ENCODE measurements at places on chromosomes 6 and 20. TPM values are rescaled to one million over a fixed set of nuclear protein-coding genes. Genes with fewer than 3 reads are reported as not detected.
A peak's percentile ranks its signal among the peaks of the same experiment; 100 is the strongest.

- DNase-seq: peak; percentile 96
Measured at GRCh38 chr6:13614926-13615791, at the start of gene NOL7. Gene NOL7 (plus strand): TSS chr6:13615335. CDS start chr6:13615359, 24 bp downstream.

DNA sequence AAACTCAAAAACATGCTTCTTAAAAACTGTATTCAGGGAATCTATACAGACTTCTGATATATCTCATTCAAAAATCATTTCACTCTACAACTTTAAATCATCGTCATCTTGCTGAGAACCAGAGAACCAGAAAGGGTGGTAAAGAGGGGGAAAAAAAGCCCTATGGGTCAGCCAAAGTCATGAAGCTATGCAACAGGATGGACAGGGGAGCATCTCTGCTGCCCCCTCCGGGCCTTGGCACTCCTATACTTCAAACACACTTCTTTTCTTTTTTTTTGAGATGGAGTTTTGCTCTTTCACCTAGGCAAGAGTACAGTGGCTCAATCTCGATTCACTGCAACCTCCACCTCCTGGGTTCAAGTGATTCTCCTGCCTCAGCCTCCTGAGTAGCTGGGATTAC lies 73.5 kb upstream of the NFATC2 start:
- DNase-seq: no peak

DNA sequence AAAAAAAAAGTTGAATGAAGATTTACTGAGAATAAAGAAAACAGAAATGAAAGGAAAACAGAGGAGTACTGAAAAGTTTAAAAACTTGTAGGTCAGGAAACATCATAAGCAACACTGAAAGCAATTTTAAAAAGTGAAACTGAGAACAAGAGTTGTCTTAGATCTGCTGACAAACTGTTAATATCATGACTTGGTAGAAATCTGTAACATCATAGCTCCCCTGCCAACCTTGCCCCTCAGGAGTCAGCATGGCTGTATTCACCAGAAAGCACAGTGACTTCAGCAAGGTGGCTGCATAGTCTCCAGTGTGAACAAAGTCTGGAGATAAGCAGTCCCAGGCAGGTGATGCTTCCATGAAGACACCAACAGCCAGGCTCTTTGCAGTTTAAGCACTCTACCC lies 5.3 kb downstream of the NAA20 start:
- DNase-seq: no peak

The PAX1 gene
- total RNA-seq: not detected

- DNase-seq: no peak
Measured at GRCh38 chr6:33906439-33906838, 102.6 kb upstream of the MLN start.

- no peak for DNase-seq
Measured at GRCh38 chr6:22367346-22367745, 70.5 kb upstream of the PRL start.

GRCh38 chr6:109073344-109074132 lies 21.1 kb downstream of the SESN1 start:
- no peak for DNase-seq

DNA sequence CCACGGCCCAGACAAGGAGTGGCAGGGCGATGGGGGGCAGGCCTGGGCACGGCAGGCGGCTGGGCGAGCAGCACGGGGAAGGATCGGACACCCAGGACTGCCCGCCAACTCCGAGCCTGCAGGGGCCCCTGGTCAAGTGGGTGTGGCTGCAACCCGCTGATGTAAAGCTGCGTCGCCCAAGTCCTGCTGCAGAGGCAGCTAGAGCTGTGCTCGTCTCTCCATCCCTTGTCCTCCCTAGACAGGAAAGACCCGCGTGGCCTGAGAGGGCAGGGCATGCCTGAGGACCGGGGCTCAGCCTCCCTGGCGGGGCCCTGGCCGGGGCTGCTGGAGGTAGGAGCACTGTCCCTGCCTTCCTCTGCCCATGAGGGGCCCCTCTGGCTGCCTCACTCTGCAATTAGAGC lies 281.2 kb downstream of the CDH4 start:
- no peak for DNase-seq

The LRRC73 gene
- total RNA-seq: 1.6 TPM

DNA sequence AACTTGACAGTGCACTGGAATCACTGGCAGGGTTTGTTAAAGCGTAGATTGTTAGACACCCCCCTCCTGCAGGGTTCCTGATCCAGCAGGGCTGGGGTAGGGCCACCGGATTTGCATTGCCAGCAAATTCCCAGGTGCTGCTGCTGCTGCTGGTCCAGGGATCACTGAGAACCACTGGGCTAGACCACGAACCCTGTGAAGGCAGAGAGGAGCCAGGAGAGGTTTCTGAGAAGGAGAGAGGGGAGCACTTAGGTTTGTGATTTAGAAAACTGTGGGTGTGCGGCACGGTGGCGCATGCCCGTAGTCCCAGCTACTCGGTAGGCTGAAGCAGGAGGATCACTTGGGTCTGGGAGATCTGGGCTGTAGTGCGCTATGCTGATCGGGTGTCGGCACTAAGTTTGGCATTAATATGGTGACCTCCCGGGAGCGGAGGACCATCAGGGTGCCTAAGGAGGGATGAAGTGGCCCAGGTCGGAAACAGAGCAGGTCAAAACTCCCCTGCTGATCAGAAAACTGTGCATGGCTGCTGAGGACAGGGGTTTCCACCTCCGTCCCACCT lies 53.6 kb upstream of the FAM83D start:
- no peak for DNase-seq

The AVP gene
- 0.38 TPM for total RNA-seq

The ENPP3 gene
- 0.14 TPM for total RNA-seq

- no peak for DNase-seq
Measured at GRCh38 chr6:1502041-1502440, 107.7 kb upstream of the FOXC1 start.

GRCh38 chr20:36251426-36251825 lies 15.1 kb downstream of the AAR2 start:
- no peak for DNase-seq

DNA sequence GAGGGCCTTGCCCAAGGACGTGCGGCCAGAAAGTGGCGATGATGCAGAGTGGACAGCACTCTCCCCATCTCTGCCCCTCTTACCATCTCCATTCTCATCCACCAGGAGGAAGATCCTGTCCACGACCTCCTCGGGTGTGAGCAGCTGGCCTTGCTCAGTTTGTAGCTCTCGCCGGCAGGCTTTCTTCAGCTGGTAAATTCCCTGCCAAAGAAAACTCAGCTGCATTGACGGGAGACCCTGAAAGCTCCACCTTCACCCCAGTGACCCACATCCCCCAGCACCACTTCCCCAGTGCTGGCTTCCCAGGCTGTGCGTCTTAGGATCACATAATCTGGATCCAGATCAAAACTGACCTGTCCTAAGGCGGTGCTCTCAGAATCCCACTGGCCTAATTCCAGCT lies 9.2 kb downstream of the GUCA1B start:
- DNase-seq: no peak

DNA sequence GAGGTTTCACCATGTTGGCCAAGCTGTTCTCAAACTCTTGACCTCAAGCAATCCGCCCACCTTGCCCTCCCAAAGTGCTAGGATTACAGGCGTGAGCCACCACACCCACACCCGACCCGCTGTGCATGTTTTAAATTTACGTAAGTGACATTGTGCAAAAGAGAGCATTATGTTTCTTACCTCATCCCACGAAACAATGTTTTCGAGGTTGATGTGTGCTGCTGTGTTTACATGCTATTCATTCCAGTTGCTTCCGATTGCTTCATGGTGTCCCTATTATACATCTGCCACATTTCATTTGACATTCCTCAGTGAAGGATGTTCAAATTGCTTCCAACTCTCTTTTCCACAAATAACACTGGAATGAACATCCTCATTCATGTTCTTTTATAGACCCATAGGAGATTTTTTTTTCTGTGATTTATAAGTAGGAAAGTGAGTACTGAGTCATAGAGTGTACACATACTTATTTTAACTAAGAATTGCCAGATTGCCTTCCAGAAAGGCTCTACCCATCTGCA lies 403.9 kb upstream of the JARID2 start:
- DNase-seq: no peak

- no peak for DNase-seq
Measured at GRCh38 chr6:36698196-36698595, 570 bp downstream of the RAB44 start.

The CTSZ gene
- 131 TPM for total RNA-seq

GRCh38 chr6:99559057-99559456 lies 9.4 kb downstream of the CCNC start:
- no peak for DNase-seq

The BNIP5 gene
- not detected for total RNA-seq
